Heart right ventricle (tissue), 16 donors: ENCODE measurements at places on chromosomes 16 and 17. TPM values are rescaled to one million over a fixed set of nuclear protein-coding genes. Genes with fewer than 3 reads are reported as not detected.

GRCh38 chr17:50675627-50676026 is 32.1 kb downstream of the ANKRD40 start:
- DNase-seq, result no peak
- no peak overlapping the region for H3K27ac ChIP-seq
- H3K36me3 ChIP-seq, result no peaks in the 10 kb centered on the region
- no peak overlapping the region for H3K4me3 ChIP-seq
- peaks cover 2% of the 10 kb centered on the region for H3K4me1 ChIP-seq

DNA sequence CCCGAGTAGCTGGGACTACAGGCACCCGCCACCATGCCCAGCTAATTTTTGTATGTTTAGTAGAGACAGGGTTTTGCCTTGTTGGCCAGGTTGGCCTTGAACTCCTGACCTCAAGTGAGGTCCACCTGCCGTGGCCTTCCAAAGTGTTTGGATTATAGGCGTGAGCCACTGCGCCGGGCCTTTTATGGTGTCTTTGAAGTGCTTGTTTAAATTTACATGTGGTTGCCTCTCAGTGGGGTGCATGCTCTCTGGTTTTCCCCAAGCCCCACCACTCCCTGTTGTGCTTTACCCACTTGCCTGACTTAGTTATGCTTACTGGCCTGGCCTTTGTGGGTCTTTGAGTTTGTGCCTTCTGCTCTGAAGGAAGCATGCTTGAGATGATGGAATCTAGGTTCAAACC is 132.0 kb downstream of the PRKCB start:
- no peaks in the 10 kb centered on the region for H3K4me1 ChIP-seq
- DNase-seq, result no peak
- no peak overlapping the region for H3K27ac ChIP-seq

OGFOD3 gene
- total RNA-seq, result 34.7 TPM

KRTAP4-4 gene
- total RNA-seq, result not detected

LRRC75A gene
- 0.56 TPM for total RNA-seq

MTMR4 gene
- total RNA-seq, result 8.5 TPM

EPN3 gene
- 8.3 TPM for total RNA-seq

DNA sequence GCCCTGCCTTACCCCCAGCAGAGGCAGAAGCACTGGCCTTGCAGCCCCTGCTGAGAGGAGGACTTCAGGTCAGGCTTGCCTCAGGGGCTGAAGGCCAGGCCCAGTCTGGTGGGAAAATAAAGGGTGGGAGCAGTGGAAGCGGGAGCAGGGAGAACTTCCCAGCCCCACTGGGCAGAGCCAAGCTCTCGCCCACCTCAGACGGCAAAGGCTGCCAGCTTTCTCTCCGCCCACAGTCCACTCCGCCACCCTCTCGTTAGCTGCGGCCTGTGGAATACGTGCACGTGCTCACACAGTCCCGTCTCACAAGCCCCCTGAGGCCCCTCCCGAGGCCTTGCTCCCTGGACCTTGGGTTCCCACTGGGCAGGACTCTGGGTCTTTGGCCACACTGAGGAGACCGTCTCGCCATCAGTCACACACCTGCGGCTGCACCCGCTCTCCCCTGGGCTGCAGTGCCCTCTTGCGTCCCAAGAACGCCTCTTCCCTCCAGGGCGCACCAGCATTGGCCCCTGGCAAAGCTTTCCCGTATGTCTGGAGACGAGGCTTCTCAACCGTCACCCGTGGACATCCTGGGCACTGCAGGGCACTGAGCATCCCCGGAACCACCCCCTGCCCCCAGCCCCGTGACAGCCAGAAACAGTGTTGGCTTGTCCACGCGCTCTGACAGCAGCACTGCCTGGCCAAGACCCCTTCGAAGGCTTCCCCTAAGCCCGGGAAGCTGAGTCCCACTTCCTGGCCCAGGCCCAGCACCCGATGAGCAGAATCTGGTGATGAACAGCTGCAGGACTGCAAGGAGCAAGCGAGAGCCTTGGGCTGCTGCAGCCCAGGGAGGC is 8.3 kb downstream of the MRPL28 start:
- no peak overlapping the region for H3K27ac ChIP-seq
- no peaks in the 10 kb centered on the region for H3K36me3 ChIP-seq
- DNase-seq, result peak; percentile 73
- peaks cover 6% of the 10 kb centered on the region for H3K4me1 ChIP-seq

- no peak overlapping the region for H3K4me3 ChIP-seq
- H3K36me3 ChIP-seq, result no peaks in the 10 kb centered on the region
- H3K27ac ChIP-seq, result no peak overlapping the region
- peaks cover 34% of the 10 kb centered on the region for H3K4me1 ChIP-seq
- no peaks in the 10 kb centered on the region for H3K27me3 ChIP-seq
- DNase-seq, result no peak
Observed at GRCh38 chr16:74561626-74562025, 45.3 kb downstream of the GLG1 start.

DNA sequence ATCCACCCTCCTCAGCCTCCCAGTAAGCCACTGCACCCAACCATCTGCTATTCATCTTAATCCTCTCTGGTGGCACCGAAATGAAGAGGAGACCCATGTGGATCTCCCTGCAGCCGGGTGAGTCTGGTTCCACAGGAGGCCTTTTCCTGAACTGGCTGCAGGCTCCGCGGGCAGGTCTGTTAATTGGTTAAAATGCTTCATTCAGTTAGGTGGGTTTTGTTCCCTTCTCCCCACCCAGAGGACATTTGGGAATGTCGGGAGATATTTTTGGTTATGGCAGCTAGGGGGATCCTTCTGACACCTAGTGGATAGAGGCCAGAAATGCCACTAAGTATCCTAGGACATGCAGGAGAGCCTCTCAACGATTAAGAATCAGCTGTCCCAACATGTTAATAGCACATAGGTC is 16.7 kb downstream of the C16orf54 start:
- H3K4me3 ChIP-seq, result no peak overlapping the region
- no peak overlapping the region for H3K27ac ChIP-seq
- no peaks in the 10 kb centered on the region for H3K4me1 ChIP-seq

DNA sequence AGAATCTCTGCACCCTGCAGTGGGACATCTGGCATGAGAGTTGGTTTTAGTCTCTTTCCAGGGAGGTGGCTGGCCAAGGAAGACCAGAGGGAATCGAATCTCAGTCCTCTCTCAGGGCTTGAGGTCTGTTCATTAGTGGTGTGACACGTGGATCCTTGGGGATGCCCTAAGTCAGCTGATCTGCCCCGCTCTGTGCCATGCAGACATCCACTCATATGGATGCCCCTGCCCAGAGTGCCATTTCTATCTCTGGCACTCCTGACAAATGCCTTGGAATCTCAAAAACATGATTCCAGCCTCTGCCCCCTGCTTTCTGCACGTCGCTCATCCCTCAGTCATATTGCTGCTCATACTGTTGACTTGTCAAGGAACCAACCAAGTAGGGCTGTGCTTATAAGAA is 38.8 kb downstream of the WSCD1 start:
- H3K27ac ChIP-seq, result no peak overlapping the region
- no peak for DNase-seq
- H3K27me3 ChIP-seq, result no peaks in the 10 kb centered on the region

- H3K27me3 ChIP-seq, result no peaks in the 10 kb centered on the region
- H3K27ac ChIP-seq, result peak overlapping the region; percentile 23
- H3K36me3 ChIP-seq, result no peaks in the 10 kb centered on the region
- H3K4me1 ChIP-seq, result peaks cover 28% of the 10 kb centered on the region
Observed at GRCh38 chr16:54268340-54268739, 18.2 kb downstream of the IRX3 start.
